AML-193 (cell line): ENCODE measurements at places on chromosomes 6 and 20.

DNA sequence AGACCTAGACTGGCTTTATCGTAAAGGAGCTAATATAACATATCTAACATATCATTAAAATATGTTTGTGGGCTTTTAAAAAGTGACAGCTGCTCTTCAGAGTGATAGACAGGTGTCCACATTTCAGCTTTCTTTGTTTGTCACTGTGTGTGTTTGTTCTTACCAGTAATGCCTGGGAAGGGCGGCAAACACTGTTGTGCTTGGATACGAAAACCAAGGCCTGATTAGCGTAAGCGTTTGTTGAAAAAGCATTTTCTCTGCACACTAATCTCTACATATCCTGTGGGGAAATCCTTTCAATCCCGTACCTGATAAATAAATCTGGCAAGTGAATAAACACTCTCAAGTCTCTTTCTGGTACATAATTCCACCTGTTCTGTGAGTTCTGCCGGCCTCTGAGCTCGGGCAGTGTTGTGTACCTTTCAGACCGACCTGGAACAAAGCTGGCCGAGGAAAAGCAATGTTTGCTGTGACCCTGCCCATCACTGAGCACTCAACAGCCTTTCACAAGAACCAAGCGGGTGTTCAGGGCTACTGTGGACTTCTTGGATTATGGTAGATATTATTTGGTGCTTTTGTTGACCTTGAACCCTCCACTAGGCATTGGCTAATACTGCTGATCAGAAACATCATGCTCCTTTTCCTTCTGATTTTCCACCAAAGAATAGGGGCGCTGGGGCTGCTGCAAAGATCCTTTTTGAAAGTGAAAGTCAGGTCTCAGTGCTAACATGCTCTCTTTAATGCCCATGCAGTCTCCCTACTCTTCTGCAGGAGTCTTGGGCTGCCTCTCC lies 100.4 kb downstream of the CD83 start:
- DNase-seq: no peak

GRCh38 chr6:115704028-115704427 lies 356.7 kb downstream of the FRK start:
- no peak for DNase-seq

- peak; percentile 58 for DNase-seq
Measured at GRCh38 chr6:36241728-36242127, 28.1 kb upstream of the PNPLA1 start.

GRCh38 chr6:36075656-36076055 lies 48.0 kb downstream of the MAPK14 start:
- no peak for DNase-seq

DNA sequence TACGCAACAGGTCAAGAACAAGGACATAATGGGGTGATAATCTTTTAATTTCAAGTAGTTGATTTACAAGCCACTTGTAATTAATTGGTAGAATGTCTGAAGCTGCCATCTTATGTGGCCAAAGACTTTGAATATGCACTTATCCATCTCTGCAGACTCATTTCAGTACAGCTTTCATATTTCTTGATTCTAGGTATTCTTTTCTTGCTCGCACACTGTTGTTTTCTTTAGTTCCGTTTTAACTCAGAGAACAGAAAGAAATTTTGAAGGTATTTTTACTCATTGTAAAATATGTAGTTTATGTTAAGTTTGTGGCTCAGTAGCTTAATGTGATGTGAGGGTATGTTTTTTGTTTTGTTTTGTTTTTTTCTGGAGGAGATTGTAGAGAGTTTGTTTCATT lies 73.9 kb downstream of the UBR2 start:
- DNase-seq: no peak

GRCh38 chr6:134663356-134663755 lies 286.5 kb downstream of the ALDH8A1 start:
- no peak for DNase-seq

- no peak for DNase-seq
Measured at GRCh38 chr20:56986931-56987720, 279.3 kb downstream of the BMP7 start.

DNA sequence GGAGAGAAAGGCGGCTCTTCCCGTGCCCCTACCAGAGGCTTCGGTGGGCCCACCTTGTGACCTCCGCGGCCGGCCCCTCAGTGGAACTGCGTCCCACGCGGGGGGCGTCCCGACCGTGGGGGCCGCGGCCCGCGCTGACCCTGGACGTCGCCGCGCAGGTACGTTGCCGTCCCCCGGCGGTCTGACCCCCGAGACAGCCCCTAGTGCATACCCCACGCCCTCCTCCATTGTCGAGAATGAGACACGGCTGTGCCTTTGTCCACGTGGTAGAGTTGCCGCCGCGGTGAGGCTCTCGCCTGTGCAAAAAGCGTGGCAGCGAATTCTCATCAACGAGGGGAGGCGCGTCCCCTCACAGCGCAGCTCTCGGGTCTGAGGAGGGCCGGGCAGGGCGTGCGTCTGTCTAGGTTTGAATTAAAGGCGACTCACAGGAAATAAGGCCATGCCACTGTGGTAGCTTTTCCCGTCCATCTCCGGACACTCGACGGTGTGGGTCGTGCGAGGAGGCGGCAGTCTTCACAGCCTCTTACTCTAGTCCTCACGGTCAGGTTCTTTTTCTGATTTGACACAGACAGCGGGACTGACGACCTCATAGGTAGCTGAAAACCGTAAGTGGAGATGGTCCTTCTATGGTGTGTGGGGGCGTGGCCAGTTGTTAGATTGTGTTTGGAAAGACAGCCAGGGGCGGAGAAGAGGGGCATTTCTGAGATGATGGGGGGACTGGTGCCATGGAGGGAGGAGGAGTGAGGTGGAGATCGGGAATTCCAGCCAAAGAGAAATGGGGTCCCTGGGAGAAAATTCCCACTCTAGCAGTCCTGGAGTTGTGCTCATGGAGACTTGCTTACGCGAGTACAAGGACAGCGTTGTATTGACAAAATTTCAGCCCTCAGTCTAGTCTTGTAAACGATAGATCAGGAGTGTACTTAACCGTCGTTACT lies 580 bp downstream of the NXT1 start:
- DNase-seq: no peak

GRCh38 chr6:116945809-116946208 lies 68.8 kb downstream of the RFX6 start:
- peak; percentile 12 for DNase-seq

GRCh38 chr6:44699082-44699481 lies 311.6 kb downstream of the CDC5L start:
- DNase-seq: no peak

DNA sequence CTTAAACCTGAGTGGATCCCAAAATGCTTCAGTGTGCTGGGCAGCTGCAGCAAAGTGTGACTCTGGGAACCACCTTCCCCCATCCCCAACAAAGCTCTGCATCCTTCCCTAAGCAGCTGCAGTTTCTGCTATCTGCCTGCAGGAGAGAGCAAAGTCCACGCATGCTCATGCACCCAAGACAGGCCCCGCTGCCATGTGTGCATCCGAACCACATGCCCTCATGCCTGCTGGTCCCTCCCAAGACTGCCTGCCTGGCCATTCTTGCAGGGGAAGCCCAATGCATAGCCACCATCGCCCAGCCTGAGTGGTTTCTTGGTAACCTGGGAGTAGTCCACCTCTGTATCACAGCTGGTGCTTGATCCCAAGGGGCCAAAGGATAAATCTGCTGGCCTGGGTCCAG lies 94.3 kb upstream of the OLIG3 start:
- no peak for DNase-seq

GRCh38 chr6:169626649-169627048 lies 75.2 kb downstream of the WDR27 start:
- no peak for DNase-seq

DNA sequence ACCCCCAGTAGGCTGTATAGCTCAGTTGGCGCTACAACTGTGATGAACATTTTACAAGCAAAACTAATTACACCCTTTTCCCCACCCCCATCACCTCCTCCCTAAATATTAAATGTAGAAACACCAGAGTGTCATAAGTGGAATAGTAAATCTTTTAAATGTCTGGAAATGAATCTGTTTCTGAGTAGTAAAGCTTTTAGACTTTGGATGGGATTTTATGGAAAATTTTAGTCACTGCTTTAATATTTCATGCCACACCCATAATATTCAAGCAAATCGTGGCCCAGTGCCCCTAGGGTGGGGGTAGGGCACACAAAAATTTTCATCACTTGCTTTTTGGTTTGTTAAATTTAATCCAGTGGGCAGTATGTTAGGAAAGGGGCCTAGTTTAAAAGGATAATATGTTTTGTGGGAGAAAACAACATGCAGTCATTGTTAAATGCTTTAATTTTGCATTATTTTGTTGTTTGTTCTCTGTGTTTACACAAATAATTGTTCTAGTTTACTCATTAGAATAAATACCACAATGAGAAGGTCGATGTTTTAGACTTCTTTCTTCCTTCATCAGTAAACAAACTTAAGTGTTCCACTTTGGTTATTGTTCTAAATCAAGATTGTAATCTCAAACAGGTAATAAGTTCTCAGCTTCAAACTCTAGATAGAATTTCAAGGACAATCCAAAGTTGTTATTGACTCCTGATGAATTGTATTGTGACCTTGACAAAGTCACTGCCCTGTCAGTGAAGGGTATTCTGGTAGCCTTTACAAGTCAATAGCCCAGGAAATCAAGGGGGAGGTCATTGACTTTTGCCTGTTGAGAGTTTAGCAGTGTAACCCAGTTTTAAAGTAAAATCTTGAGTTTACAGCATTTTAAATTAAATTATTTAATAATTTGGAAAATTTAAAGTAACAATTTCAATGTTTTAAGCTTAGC lies 79.2 kb downstream of the CBFA2T2 start:
- no peak for DNase-seq

- peak; percentile 30 for DNase-seq
Measured at GRCh38 chr20:5557123-5557522, 193.1 kb upstream of the SHLD1 start.

GRCh38 chr20:4973330-4974097 lies 27.8 kb downstream of the SLC23A2 start:
- no peak for DNase-seq

DNA sequence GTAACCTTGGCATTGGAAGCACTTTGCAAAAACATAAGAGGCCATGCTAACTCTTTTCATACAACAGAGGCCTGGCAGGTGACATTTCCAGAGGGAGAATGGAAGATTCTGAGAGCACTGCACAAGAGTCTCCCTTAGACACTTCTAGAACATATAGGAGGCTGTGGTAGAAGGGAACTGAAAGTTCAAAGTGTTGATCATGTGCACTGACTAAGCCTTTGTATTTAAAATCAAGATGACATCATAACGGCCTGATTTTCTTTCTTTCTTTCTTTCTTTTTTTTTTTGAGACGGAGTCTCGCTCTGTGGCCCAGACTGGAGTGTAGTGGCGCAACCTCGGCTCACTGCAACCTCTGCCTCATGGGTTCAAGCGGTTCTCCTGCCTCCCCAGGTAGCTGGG lies 26.8 kb upstream of the DNAAF9 start:
- DNase-seq: no peak

GRCh38 chr6:154468760-154469159 lies 41.7 kb downstream of the CNKSR3 start:
- no peak for DNase-seq

GRCh38 chr6:17967668-17968518 lies 19.5 kb downstream of the KIF13A start:
- DNase-seq: no peak

- no peak for DNase-seq
Measured at GRCh38 chr20:47878601-47879027, 93.3 kb upstream of the SULF2 start.

DNA sequence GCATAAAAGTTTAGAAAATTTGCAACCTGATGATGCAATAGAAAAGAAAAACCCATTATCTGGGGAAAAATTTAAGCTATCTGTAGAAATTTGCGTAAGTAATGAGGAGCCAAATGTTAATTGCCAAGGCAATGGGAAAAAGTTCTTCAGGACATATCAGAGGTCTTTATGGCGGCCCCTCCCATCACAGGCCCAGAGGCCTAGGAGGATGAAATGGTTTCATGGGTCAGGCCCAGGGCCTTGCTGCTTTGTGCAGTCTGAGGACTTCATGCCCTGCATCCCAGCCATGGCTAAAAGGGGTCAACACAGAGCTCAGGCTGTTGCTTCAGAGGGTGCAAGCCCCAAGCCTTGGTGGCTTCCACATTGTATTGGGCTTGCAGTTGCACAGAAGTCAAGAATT lies 582.8 kb downstream of the COL12A1 start:
- DNase-seq: no peak

GRCh38 chr6:167236239-167236571 lies 54.9 kb upstream of the UNC93A start:
- no peak for DNase-seq

DNA sequence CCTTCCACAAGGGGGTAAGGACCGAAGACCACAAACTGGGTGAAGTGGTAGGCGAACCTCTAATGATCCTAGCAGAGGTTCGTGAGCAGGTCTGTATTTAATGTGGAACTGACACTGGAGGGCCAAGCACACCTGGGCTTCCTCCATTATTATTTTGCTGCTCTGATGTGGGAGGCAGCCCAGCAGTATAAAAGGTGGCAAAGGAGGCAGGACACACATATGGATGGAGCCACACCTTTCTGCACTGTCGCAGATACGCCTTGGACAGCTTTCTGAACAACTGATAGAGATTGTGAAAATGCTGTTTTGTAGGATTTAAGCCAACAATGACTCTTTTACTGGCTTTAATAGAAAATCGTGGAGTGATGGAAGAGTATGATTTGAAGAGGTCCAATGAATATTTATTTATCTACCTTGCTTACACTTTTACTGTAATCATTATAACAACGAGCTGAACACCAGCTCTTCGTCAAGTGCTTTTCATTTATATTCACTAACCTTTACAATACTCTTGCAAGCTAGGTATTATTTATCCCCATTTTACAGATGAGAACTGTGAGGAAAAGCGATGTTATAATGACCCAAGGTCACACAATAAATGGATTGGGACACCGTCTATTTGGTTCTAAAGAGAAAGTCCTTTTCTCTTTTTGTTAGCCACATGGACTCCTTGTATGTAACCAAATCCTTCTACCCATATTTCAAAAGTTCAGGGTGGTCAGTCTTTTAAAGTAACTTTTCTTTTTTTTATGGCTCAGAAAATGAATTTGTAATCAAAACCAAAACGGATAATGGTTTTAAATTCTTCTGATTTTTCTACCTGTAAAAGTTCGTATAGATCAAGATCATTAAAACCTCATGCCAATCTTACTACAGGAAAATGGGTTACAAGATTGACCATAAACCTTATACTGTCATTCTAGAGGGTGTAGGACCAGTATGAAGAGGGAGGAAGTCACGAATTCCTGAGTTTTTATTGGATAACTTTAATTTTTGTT lies 116.9 kb downstream of the UTRN start:
- DNase-seq: no peak

DNA sequence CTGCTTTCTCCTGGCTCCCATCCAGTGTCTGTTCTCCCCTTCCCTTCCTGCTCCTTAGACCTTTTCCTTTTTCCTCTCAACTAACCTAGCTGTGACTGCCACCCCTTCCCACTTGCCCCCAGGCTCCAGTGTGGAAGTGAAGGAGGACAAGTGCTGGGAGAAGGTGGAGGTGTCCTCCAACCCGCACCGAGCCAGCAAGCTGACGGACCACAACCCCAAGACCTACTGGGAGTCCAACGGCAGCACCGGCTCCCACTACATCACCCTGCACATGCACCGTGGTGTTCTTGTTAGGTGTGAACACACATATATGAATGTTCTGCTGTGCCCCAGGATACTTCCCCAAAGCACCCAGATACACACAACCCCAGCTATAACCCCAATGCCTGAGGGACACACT lies 18.5 kb downstream of the CUL9 start:
- no peak for DNase-seq

GRCh38 chr6:113078791-113079190 lies 731.7 kb downstream of the RFPL4B start:
- no peak for DNase-seq
